ENCODE measurements at places on chromosomes 3 and 15.

GRCh38 chr15:91912336-91912735, 58.8 kb downstream of the SLCO3A1 start:
- DNase-seq, result no peak

GRCh38 chr15:100849021-100849854, 30.4 kb upstream of the ALDH1A3 start:
- DNase-seq, result no peak

DNA sequence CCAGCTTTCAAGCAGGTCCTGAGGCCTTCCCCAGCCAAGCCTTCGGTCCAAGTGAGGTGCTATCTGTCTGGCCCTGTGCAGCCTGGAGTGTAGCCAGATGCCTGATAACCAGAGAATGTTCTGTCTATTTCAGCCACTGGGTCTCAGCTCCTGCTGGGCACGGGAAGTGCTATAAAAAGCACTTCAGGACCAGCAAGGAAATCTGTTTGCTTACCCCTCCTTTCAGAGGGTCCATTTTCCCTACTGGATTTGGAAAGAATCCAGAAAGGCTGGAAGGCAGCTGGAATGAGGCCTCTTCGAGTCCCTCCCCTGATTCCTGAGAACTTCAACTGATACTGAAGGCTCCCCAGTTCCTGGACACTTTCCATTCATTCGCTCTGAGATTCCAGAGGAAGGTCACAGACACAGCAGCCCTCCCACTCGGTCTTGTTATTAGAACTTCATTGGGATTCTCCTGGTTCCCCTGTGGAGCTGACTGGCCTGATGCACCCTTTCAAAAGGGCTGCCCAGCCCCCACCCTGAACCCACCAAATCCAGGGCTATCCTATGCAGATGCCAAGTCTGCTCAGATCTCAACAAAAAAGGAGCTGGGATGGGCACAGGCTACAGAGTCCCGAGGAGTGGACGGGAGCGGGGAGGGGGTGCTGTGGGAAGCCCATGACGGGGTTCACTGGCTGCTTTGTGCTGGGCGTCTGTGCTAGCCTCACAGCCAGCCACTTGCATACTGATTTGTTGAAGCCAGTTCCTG, 70.4 kb downstream of the UMPS start:
- peak; percentile 67 for DNase-seq

- no peak for DNase-seq
These were observed 60.3 kb upstream of the TEX264 start for GRCh38 chr3:51610708-51611107.

DNA sequence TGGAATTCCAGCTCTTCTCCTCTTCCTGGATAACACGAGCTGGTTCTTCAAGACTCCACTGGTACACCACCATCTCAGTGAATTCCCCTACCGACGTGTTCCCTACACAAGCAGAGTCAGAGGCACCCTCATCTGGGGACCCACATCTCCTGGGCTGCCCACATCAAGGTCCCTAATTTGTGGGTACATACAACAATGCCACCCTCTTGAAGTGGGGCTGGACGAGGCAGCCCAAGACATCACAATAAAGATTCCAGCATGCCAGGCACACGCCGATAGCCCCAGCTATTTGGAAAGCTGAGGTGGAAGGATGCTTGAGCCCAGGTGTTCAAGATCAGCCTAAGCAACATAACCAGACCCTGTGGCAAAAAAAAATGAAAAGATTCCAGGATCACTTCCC, 221.2 kb upstream of the LINGO1 start:
- DNase-seq, result no peak

DNA sequence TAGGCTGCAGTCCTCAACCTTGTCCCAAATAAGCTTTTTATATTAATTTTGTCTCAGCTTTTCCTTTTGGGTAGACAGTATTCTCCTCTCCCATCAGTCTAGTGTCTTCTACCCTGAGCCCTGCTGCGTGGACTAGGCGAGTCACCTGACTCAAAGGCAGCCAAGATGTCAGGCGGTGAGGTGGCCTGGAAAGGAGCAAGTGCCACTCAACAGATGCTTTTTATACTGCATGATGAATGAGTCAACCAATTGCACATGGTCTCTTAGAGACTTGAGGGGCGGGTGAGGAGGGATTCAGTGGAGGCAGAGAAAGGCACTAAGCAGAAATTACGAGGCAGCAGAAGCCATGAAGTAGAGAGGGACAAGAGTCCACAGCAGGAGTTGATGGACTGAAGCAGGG, 95.9 kb downstream of the FRMD4B start:
- DNase-seq, result no peak

Measured in cerebellar cortex (tissue), 1 donor.